ENCODE measurements at places on chromosomes 7 and 10.
A peak's percentile ranks its signal among the peaks of the same experiment; 100 is the strongest.

GRCh38 chr7:103637094-103637493 is 191.1 kb upstream of the SLC26A5 start:
- DNase-seq = peak; percentile 38

DNA sequence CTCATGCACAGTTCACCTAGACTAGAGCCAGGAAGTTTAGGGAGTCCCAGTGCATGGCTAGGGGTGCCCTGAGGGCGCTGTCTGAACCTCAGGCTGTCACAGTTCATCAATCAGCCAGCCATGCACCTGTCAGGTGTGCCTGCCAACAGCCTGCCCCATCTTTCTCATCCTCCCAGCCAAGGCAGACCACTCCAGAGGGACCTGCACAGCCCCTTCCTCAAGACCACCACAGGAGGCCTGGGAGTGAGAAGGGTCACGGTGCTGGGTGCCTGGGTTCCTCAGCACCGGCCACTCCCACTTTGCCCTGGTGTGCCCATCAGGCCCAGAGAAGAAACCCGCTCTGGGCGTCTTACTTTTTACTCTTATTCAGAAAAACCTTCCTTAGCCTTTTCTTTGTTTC is 8.4 kb downstream of the ATP6V1F start:
- no peak for DNase-seq

- no peak for DNase-seq
Measured at GRCh38 chr10:98511876-98512275, 65.1 kb upstream of the HPS1 start.

GRCh38 chr7:16630654-16631053 is 14.9 kb downstream of the ANKMY2 start:
- DNase-seq = no peak

DNA sequence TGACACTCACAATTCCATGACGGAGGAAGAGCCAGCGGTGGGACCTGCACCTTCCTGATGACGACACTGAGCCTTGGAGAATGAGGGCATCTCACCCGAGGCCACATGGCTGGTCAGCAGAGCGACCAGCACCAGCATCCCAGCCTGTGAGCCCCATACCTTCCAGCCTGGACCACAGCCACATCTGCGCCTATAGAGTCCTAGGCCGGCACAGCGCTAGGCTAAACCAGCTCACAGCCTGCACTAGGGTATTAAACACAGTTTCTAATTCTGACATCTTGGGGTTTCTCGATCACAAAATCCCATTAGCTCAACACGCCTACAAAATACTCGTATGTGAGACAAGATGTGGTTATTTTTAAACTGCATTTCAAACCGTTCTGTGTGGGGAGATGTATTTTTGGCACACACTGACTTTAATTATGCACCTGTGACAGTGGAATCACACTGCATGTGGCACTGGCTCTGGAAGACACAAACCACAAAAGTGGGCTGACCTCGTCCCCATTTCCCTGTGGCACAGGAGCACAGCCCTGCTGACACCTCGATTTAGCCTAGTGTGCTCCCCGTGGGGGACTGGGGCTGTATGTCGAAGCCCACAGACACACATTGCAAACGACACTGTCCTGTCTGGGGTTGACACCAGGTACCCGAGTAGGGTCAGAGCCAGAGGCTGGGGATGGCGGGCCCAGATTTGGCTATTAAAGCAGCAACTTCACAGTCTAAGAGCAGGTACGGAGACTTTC is 32.5 kb downstream of the CPXM2 start:
- no peak for DNase-seq

- no peak for DNase-seq
Measured at GRCh38 chr7:46206476-46207060, 285.5 kb upstream of the IGFBP3 start.

GRCh38 chr7:135801877-135802276 is 53.3 kb upstream of the FAM180A start:
- DNase-seq = no peak

DNA sequence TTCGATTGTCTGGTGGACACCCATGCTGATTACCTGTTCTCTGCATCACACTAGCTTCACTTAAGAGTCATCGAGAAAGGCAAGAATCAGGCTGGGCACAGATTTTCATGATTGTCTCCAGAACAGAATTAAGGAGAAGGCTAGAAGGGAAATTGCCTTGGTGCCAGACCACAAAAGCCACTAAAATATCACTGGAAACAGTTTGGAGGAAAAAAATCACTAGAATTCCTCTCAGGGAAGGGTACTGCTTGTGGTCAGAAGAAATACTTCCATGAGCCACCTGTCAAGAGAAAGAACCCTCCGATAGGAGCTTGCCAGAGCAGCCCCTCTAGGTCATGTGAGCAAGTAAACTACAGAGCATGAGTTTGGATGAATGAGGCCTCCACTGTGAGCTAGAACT is 269.3 kb upstream of the TEX47 start:
- DNase-seq = no peak

GRCh38 chr10:130875897-130876472 is 435.5 kb downstream of the TCERG1L start:
- no peak for DNase-seq

DNA sequence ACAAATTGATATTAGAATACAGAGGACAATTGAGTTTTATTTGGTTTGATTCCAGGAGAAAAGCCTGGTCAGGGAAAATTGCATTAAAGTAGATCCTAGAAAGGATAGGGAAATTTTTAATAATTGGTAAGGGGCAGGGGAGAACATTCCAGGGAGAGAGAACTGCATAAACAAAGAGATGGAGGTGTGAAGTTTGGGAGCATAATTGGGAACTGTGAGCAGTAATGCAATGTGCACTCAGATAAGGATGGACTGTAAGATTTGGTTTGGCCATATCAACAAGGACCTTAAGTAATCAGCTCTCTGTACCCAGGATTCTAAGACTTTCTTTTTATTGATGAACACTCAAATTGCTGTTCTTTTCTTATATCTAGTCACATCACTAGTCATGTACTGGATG is 41.4 kb downstream of the ZMYND11 start:
- DNase-seq = no peak

GRCh38 chr7:138658889-138659288 is 42.3 kb downstream of the SVOPL start:
- DNase-seq = no peak

GRCh38 chr7:135168489-135169140 is 1.9 kb downstream of the CYREN start:
- no peak for DNase-seq

DNA sequence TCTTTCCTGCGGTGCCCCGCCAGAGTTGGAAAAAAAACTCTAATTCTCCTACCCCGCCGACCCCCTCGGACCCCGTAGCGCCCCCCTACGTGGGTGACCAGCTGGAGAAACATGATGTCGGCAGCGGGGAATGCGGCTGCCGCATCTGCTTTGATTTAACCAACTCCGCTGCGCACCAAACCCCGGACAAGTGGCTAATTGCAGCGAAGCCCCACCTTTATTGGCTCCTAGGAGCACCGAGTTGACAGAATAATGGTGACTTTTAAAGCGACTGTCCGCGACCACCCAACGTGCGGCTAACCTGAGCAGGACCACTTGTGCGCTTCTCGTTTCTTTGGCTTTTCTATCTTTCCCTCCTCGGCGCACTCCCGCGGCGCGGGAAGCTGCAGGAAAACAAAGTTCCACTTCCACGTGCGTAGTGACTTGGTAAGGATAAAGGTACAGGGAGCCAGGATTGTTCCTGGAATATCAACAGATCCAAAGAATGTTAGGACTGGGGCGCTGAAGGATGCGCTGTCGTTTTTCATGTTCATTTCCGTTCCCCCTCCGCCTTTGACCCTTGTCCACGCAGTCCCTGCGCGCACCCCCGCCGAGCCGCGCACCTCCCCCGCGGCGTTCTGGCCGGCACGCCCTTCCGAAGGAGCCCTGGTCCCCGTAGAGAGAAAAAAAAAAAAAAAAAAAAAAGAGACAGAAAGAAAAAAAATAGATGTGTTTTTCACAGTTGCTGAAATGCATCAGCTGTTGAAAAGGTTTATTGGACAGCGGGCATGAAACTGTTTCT is 1.4 kb downstream of the WNT16 start:
- no peak for DNase-seq

- no peak for DNase-seq
Measured at GRCh38 chr10:71011141-71011540, 122.8 kb upstream of the PCBD1 start.

DNA sequence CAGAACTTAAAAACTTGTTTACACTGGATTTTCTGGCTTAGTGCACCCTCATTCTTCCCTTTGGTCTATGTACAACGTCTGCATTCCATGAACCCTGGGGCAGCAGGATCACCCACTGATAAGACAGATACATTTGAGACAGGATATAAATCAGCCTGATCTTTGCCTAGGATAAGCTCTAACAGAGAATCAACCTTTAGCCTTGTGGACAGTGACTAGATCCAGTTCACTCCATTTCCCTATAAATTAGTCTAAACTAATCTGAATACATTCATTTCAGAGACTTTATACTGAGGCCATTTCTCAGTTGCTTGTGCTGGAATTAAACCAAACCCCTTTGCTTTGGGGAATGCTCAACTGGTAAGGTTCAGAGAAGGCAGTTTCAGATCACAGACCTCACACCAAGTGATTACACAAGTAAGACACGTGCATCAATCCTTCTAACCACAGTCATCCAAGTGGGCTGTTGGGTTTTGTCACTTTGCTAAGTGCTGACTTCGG is 639.8 kb upstream of the FZD8 start:
- no peak for DNase-seq

DNA sequence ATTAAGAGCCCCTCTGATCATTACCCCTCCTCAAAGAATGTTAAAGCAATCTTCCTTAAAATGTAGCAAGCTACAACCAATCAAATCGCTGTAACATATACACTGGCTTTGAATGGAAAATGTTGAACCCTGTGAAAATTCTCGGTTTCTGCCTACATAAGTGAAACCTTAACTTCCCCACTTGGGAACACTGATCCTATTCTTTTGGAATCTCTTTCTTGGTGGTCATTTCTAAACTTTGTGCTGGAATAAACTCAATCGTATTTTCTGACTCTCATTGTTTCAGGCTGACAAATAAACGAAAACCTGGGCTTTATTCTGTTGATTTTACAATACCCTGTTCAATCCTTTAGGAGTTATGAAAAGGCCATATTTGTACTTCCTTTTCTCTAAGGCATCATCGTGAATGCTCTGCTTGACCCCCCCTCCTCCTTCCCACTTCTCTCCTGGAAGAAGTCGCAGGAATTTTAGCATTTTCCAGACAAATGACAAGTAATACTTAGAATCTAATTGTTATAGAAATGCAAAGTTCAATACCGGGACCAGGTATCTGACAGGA is 155.1 kb upstream of the FAM13C start:
- no peak for DNase-seq

- no peak for DNase-seq
Measured at GRCh38 chr7:20229646-20230500, 12.7 kb upstream of the MACC1 start.

GRCh38 chr10:14653271-14654161 is 121.2 kb downstream of the FAM107B start:
- DNase-seq = peak; percentile 79

- no peak for DNase-seq
Measured at GRCh38 chr7:92448205-92448747, 994 bp downstream of the GATAD1 start.

DNA sequence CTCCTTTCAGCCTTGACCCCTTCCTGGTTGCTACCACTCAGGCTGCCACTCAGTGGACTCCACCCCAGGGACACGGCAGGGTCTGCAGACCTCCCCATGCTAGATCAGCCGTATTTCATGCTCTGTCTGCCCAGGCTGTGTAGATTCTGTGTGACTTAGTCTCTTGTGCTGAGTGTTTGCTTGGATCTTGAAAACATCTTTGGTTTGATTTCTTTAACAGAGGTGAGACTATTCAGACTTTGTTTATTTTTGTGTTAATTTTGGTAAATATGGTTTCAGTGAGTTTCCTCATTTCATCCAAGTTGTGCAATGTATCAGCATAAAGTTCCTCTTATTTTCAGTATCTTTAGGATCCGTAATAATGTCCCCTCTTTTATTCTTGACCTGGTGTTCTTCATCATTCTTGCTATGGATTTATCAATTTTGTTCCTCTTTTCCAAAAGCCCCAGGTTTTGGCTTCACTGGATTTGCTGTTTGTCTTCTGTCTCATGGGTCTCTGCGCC is 21.2 kb upstream of the PWWP2B start:
- no peak for DNase-seq

DNA sequence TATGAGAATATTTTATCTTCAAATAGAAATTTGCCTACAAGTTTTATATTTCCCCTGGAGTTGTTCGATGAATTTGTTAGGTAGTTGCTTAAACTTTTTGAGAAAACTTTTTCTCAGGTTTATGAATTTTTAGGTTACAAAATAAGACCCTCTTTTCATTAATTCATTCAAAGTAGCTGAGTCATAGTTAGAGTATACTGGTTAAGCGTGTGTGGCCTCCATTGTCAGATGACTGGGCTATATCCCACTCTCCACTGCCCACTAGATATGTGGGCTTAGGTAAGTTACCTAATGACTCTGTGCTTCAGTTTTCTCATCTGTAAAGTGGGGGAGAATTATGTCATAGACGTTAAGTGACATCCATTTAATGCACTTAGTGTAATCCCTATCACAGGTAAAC is 1.0 kb downstream of the ASB15 start:
- DNase-seq = no peak

DNA sequence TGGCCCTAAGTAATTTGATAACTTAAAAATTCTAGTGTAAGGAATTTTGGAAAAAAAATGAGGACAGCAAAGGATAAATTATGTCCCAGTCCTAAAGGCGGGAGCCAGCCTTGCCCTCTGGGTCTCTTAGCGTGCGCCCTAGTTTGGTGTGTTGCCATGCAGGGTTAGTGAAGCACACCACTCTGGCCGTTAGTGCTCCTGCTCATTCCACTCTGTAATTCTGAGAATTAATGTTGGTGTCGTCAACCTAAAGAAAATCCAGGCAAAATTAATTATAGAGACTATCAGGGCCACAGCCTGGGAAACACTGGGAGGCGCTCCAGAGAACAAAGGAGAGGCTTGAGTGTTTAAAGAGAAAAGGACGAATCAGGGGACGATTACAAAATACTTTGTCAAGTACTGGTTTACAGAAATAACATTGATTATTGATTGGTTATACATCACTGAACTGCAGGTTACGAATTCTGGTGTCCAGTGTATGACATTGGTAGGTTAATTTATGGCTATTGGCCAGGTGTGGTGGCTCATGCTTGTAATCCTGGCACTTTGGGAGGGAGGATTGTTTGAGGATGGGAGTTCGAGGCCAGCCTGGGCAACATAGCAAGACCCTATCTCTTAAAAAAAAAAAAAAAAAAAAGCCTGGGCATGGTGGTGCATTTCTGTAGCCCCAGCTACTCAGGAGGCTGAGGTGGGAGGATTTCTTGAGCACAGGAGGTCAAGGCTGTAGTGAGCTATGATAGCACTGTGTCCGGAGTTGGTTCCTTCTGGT is 5.8 kb downstream of the DYNC2I1 start:
- DNase-seq = no peak

Measured in AG09319 (cell line).